Stimulated activated CD4-positive, alpha-beta T cell treated with anti-CD3 and anti-CD28 coated beads, TNF-alpha, amount 100 ng/mL, for 1 hour (primary cell): ENCODE measurements at places on chromosomes 6 and 20.
A peak's percentile ranks its signal among the peaks of the same experiment; 100 is the strongest.

DNA sequence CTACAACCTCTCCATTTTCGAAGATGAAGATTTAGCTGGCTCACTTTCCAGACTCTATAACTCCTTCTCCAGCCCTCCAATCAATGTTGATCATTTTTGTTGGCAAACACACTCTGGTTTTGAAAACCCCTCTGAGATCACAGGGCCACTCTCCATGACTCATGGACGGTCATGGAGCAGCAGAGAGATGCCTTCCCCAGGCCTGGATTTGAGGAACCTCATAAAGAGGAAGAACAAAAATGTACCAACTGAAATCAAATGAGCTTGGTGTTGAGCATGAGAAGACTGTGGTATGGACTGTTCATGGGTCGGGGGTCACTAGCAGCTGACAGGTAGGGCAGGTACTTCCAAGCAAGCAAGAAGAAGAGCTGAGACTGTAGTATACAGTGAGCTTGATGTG lies 112.8 kb upstream of the INSM1 start:
- no peak for DNase-seq

- DNase-seq = no peak
Observed at GRCh38 chr20:24309596-24309995, 159.8 kb upstream of the SYNDIG1 start.

- no peak for DNase-seq
Observed at GRCh38 chr6:42402184-42402583, 49.5 kb downstream of the TRERF1 start.

GRCh38 chr6:5514353-5514752 lies 253.0 kb downstream of the FARS2 start:
- no peak for DNase-seq

- no peak for DNase-seq
Observed at GRCh38 chr6:11632231-11632630, 94.7 kb downstream of the TMEM170B start.

DNA sequence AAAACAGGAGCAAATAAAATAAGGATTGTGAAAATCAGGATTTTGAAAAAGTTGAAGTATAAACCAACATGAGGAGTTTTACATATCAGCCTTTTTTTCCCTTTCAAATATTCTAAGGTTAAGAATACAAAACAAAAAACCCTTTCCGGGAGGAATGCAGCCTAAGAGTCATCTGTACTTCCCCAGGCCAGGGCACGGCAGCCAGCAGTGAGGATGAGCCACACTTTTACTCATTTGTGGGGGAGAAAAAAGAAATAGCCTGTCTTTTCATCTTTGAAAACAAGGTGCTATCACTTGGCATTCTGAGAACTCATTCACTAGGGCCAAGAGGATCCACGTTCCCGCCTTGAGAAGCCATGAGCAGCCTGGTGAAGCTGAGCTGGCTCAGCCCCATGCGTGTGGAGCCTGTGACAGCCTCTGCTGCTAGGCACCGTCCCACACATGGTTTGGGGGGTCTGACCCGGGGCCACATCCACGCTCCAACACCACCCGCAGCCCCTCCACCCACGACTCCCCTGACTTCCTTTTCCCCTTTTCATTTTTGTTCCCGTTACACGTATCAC lies 11.2 kb downstream of the SLC22A1 start:
- no peak for DNase-seq

DNA sequence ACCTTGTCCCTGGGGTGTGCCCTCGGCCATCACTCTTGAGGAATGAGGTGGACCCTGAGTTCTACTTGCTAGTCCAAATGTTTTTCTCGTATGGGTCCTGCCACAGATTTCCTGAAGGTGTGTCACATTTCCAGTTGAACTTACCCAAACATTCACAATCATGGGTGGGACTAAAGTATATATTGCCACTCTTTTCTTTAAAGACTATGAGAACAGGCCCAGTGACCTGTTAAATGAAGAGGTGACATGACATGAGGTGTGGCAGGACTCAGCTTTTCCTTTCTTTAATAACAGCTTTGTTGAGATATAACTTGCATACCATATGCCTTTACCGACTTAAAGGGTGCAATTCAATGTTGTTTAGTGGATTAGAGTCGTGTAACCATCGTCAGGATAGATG lies 177.2 kb upstream of the EXOC2 start:
- no peak for DNase-seq

DNA sequence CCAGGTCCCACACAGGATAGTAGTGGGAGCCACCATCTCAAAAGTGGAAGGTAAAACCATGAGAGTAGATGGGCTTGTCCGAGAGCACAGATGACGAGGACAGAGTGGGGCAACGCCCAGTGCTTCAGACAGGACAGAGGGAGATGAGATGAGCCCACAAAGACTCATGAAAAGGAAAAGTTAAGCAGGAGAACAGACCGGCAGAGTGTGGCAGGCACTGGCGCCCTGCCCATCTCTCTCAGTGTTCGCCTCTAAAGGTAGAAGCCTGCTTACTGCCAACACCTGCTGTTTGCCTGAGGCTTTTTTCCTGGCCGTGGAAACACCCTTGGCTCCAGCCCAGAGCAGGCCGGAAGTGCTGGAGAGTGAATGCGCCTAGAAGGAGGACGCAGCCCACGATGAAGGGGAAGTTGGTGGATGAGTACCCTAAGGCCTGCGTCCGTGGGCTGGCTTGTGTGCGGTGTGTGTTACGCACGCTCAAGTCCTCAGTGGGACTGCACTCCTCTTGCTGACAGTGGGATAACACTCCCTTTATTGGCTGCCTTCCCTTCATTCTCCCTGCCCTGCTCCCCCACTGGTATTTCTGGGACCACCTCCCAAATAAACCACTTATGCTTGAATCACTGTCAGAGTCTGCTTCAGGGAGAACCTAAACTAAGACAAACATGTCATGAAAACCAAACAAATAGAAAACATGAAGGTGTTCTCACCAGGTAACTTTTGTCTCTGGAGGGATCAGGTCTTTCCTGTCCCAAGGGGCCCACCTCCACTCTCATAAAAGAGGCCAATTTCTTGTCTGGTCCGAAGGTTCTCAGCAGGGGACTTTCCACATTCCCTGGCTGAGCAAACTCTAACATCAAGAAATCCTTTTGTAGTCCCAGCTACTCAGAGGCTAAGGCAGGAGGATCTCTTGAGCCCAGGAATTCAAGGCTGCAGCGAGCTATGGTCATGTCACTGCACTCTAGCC lies 9.1 kb upstream of the FOXP4 start:
- no peak for DNase-seq

DNA sequence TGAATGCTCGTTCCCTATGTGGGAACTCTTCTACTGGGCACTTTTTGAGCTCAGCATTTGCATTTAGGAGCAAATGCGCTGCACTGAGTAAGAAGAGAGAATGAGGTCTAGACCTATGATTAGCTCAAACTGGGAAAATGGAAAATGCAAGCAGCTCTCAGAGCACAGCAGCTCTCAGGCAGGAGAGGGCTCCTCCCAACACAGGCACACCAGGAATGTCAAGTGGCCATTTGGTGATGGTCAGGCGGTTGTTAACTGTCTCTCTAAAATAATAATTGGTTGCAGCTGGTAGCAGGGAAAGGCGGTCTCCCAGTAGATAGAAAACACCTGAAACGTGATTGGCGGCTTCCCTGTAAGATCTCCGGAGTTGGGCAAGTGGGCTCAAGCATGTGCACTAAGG lies 162.0 kb upstream of the ECI2 start:
- no peak for DNase-seq

DNA sequence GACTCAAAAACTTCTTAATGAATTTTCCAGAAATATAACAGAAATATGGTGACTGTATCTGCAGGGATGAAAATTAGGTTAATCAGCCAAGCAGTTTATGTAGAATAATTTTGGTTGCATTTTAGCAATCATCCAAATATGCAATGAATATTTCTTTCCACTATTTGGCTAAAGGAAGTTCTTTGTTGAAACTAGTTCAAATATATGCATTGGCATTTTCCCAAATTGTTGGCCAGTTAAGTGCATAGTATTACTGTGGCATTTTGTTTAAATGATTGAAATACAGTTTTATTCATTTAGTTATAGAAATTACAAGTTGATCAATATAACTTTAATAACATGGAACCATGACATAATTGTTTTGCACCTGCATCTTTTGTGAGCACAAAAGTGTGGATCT lies 115.5 kb downstream of the DOK5 start:
- no peak for DNase-seq

DNA sequence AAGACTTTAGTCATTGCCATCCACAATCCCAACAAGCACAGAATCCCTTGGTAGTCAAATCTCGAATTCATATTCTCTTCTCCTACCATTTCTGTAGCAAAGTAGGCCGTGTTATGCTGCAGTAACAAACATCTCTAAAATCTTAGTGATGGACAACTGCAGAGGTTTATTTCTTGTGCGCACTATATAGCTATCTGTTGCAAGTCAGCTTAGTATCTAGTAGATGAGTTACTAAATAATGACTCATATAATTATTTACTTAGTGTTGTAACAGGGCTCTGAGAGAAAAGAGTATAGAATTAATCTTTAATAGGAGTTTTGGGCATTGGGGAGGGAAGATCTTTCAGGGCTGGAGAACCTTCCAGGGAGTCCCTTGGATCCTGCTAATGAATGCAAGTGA lies 73.3 kb downstream of the CAP2 start:
- DNase-seq = no peak

DNA sequence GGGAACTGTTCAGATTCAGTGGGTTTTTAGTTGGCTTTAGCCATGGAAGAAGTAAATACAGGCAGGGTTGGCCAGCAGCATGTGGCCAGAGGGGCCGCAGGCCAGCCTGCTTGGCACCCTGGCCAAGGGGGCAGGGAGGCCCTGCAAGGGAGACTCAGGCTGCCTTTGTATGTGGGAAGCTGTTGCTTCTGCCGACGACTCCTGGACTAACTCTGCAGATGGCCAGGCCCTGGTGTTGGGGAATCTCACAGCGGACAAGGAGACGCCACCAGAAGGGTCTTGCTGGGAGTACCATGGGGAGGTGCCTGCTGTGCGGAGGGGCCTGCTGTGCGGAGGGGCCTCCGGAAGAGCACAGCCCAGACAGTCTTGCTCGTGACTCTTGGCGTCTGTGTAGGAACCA lies 25.2 kb downstream of the PYGB start:
- DNase-seq = no peak

GRCh38 chr6:39452306-39453145 lies 130.0 kb upstream of the KCNK16 start:
- DNase-seq = no peak

DNA sequence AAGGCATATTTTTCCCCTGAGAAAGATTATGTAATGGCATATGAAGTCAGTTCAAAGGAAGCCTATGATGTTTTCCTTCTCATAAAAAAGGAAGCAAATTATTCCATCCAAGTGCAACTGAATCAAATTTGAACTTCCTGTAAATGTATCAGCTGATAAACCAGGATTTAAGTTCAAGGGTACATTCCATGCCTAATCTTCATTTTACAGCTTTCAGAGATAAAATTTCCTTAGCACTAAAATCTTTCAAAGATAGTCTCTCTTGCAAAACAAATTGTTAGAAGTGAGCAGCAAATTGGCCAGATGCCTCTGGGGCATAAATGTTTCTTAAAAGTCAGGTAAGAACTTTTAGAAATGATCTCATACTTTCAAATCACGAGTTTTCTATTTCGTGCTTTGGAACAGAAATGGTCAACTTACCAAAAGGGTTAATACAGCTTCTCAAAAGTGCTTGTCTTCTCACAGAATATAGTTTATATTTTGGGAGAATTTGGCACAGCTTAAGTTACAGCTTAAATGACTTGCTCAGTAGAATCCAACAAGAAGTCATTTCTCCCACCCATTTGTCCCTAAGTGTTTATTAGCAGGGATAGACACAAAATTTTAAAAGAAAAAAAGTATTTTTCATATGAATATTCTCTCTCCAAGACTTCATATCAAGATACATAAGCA lies 2.7 kb upstream of the TCF21 start:
- DNase-seq = no peak

GRCh38 chr6:9523462-9523861 lies 891.4 kb downstream of the TFAP2A start:
- DNase-seq = no peak

DNA sequence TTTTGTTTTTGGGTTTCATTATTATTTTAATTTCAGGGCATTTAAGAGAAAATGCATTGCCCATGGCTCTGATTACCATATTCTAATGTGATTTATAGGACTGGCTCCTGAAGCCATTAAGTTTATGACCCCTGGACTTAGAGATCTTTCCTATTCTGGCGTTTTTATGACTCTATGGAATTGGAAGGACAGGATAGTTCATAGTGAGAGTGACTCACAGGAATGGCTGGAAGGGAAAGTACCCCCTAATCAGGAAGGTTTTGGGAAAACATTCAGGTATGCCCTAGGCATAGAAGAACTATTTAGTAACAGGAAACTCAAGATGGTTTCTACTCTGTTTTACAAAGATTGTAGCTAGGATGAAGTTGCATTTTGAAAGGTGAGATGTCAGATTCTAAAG lies 108.6 kb upstream of the SLC2A12 start:
- DNase-seq = no peak

DNA sequence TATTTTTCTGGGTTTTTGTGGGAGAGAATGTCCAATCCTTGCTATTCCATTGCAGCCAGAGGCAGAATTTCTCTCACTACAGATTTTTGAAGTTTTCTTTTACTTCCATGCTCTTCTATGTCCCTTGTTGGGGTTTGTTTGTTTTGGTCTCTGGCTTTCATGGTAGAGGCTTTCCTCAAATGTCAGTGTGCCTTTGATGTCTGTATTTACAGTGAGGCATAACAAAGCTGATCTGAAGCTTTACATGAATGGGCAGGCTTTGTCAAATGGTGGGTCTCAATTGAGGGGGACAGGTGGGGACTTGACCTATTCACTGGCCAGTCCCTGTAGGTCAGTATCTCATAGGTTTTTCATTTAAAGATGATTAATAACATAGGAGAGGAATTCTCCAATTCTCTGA lies 8.6 kb upstream of the CARMIL1 start:
- no peak for DNase-seq

DNA sequence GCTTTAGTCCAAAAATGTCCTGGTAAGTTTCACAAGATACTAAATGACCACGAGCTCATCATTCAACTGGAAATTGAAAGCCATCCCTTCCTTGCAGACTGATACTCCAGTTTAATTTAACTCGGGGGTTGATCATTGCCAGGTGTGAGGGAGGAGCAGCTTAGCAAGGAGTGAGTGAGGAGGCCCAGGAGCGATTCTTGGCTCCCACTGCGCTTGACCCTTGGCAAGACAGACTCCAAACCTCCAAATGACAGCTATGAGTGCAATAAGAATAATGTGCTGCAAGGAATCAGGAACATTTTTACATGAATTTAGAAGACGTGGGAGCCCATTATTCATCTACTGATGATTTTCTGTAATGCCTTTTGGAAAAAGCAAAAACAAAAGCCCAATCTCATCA lies 64.9 kb downstream of the LAMA4 start:
- no peak for DNase-seq

- DNase-seq = no peak
Observed at GRCh38 chr6:69795469-69796072, 1.2 kb downstream of the LMBRD1 start.

DNA sequence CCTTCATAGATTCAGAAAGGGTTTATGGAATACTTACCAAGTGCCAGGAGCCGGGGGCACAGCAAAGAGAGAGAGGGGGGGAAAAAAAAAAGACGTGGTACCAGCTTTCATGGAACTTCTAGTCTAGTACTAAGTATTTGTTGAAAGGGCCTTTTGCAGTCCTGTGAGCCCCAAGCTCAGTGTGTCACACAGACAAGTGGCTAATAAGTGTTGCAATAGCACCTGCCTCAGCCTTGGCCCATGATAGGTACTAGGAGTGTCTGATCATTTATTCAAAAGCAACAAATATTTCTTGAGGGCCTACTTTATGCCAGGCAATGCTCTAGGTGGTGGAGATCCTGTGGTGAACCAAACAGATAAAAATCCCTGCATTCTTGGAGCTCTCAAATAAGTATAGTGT lies 7.9 kb downstream of the MYLK2 start:
- DNase-seq = no peak

GRCh38 chr6:125732398-125732797 lies 17.0 kb upstream of the HEY2 start:
- no peak for DNase-seq

GRCh38 chr20:38472513-38473366 lies at the start of gene RALGAPB:
TSS of gene RALGAPB (plus strand) at chr20:38472843. CDS start at chr20:38488433, 15,590 bp downstream.
- DNase-seq = peak; percentile 97
